ENCODE measurements at places on chromosomes 3 and 15. TPM values are rescaled to one million over a fixed set of nuclear protein-coding genes. Genes with fewer than 3 reads are reported as not detected.

IQCF5 gene
- not detected for total RNA-seq

DLL4 gene
- 13.2 TPM for total RNA-seq

ITIH4 gene
- total RNA-seq, result 19.8 TPM

CNTN6 gene
- not detected for total RNA-seq

ADGRG7 gene
- total RNA-seq, result 54.9 TPM

ACKR4 gene
- total RNA-seq, result not detected

POPDC2 gene
- 5.9 TPM for total RNA-seq

SCN11A gene
- total RNA-seq, result 0.67 TPM

ASB14 gene
- total RNA-seq, result not detected

PAQR5 gene
- 26.8 TPM for total RNA-seq

RARB gene
- 3.4 TPM for total RNA-seq

COX5A gene
- total RNA-seq, result 59.4 TPM

CFAP100 gene
- total RNA-seq, result not detected

FES gene
- total RNA-seq, result 4.7 TPM

NEIL1 gene
- total RNA-seq, result 110 TPM

CX3CR1 gene
- not detected for total RNA-seq

FAM81A gene
- total RNA-seq, result not detected

REC114 gene
- not detected for total RNA-seq

PLSCR5 gene
- total RNA-seq, result not detected

IGDCC3 gene
- not detected for total RNA-seq

IL5RA gene
- total RNA-seq, result not detected

NANOGP8 gene
- total RNA-seq, result 1.6 TPM

DAZL gene
- not detected for total RNA-seq

POLQ gene
- total RNA-seq, result 3.9 TPM
